Nephron progenitor cell (in vitro differentiated cells): ENCODE measurements at places on chromosomes 1 and 21.

DNA sequence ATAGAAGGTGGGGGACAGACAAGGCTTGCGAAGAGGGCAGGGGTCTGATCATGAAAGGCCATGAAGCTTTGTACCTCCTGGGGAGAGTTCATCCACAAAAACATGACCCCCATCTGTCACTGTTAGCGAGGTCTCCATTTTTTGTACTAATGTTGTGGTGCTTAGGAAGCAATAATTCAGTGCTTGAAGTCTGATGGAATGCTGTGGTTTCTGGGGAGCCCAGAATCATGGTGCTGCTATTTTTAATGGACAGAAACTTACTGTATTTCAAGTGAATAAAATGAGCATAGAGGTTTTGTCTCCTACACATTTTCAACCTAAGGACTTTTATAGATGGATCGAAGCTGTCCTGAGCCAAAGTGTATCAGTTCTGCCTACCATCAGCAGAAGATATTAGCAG, 28.2 kb upstream of the RGL1 start:
- no peak for DNase-seq

- no peak for DNase-seq
Measured at GRCh38 chr1:36879613-36880012, 154.7 kb downstream of the GRIK3 start.

DNA sequence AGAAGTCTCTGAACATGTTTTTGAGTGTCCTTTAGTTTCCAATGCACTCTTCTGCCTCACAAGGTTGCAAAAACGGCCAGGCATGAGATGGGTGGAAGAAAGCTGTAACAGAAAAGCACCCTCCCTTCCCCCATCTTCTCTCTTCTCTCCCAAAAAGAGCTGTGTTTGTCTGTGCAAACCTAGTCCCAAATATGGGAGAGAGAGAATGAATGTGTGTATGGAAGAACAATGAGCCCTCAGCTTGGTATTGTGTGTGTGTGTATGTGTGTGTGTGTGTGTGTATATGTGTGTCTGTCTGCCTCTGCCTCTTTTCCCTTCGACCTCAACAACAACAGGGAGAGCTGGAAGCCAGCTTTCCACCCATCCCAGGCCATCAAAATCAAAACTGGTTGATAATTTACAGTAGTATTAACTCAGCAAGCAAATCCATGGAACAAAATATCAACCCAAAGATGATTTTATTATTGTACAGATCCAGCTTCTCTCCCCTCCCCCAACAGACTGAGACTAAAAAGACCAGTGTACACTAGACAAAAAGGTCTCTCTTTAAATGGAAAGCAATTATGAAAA, 1.8 kb downstream of the RERE start:
- no peak for DNase-seq

DNA sequence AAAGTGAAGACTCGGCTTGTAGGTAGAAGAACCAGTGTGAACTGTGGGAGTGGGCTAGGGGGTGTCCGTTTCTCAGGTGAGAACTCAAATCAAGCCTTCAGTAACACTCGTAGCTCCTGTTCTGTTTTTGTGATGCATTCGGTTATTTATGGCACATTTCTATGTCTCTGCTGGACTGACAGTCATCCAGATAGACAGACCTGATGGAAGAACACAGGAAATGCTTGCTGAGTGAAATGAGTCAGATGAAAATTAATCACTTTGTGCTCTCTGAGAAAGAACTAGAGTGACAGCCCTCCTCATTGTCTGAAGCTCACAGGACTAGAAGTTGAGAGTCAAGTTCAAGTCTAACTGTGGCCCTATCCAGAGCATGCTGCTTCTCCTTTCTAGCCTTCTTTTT, 360.1 kb upstream of the PLXNA2 start:
- no peak for DNase-seq

- no peak for DNase-seq
Measured at GRCh38 chr1:232795497-232796053, 9.6 kb upstream of the MAP10 start.

- DNase-seq, result no peak
Measured at GRCh38 chr1:189158155-189158554, 1319.5 kb downstream of the BRINP3 start.

DNA sequence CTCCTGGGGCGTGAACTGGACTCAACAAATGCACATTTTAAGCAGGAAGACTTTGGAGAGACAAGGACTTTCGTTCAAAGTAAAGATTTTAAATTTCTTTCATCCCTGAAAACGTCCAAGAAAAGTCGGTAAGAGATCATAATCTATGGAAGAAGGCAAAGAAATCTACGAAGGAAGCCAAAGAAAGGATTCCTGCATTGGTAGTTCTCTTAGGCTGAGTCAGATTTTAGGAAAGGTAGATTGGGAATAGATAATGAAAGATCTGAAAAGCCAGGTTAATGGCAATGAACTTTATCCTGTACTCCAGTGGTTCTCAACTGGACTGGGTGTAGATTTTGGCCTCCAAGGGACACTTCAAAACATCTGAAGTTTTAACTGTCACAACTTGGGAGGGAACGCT, 2.4 kb downstream of the IFT25 start:
- DNase-seq, result no peak

- DNase-seq, result no peak
Measured at GRCh38 chr1:199218533-199218932, 579.7 kb downstream of the PTPRC start.

DNA sequence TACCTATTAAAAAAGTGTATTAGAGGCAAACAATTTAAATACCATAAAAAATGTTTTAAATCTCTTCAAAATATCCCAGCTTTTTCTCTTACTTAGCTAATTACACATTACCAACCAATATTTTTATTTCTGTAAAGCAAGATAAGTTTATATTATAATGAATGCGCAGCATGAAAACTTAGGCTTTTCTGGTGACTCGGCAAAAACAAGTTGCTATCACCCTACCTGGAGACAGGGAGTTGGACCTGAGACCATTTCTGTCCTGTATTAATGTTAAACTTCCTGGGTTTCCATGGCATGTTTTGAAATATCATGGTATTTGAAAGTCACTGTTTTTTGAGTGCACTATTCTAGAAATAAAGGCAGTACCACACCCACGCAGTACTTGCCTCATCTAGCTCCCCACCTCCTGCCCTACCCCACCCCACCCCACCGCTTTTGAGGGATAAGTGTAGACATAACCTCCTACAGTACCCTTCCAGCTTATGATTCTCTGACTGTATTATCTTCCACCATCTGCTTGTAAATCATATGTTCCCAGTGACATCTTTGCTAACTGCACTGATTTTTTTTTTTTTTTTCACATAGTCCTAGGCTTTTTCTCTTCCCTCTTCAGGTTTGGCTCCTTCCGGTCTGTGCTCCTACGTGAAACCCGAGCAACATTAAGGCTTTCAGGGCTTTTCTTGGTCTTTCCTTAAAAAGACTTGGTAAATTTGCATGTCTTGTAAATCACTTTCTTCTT, 77.5 kb downstream of the PHTF1 start:
- no peak for DNase-seq

- DNase-seq, result no peak
Measured at GRCh38 chr21:17613242-17613676, 558 bp upstream of the BTG3 start.

- DNase-seq, result peak; percentile 65
Measured at GRCh38 chr1:178725466-178726086, 532 bp downstream of the RALGPS2 start.

DNA sequence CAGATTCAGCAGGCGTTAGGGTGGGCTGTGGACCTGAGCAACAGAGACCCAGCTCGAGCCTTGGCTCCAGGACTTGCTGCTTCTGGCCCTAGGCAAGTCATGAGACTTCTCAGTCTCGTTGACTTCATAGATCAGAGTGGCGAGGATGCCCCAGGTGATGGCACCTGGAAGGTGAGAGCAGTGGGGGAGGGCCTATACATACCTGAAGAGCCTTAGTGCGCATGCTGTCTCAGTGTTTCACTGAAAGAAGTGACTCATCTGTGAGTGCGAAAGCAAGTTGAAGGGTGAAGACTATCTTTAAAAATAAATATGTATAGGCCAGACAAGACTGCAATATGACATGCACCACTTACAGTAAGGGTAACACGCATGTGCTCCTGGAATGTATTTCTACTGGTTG, 10.1 kb downstream of the PLEKHA6 start:
- DNase-seq, result no peak
